ENCODE measurements at places on chromosomes 2 and 18.

DNA sequence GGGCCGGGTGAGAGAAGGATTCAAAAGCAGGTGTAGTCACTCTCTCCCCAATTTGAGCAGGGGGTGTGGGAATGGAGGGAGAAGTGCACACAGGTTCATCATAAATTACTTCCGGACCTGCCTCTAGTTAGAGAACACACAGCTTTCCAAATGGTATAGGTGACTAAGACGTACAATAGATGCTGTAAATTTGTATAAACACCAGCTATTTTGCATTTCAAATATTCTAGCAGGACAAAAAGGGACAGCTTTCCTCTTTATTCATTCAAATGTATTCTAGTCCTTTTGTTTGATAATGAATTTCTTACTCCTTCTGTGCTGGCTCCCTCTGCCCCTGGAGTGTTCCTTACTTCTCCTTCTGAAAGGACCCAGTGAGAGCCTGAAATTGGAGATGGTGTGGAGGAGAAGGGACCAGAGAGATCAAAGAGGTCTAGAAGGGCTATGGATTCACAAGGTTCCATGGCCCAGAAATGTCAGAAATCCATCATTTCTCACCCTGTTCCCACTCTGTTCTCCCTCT, 53.2 kb upstream of the SH3BP4 start:
- no peak for DNase-seq

DNA sequence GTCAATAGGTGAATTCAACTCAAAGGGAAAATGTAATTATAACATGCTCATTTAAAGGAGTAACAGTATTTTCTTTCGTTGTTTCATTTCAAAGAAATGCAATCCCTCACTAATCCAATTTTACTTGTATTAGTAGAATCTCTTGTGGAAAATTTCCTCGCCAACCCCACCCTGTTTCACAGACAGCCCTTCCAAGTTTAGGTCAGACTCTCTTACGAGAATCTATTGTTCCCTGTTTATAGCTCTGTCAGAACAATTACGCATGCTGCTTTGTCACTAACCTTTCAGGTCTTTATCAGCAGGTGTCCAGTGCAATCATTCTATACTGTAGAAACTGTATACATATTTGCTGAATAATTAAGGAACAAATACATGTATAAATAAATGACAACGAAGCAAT, 657.8 kb upstream of the LINC00305 start:
- DNase-seq = no peak

- no peak for DNase-seq
These were observed 116.0 kb downstream of the MAP3K20 start for GRCh38 chr2:173191601-173192000.

DNA sequence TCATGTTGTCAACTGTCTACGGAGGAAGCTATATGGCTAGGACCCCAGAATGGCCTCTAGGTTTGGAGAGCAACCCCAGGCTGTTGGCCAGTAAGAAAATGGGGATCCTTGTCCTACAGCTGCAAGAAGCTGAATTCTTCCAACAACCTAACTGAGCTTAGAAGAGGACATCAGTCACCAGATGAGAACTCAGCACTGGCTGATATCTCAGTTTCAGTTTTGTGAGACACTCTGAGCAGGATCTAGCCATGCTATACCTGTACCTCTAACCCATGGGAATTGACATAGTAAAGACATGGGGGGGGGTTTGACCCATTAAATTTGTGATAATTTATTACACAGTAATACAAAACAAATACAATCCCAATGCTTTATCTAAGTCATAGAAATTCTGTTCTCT, 312.5 kb downstream of the ERBB4 start:
- no peak for DNase-seq
